ENCODE measurements at places on chromosomes 4 and X. TPM values are rescaled to one million over a fixed set of nuclear protein-coding genes. Genes with fewer than 3 reads are reported as not detected.

Gene CLGN
- total RNA-seq: 1.2 TPM

Gene USP51
- total RNA-seq: 3.6 TPM

Gene SMIM10L2A
- 0.73 TPM for total RNA-seq

Gene MAGEB2
- total RNA-seq: not detected

Gene GAGE2A
- not detected for total RNA-seq

Gene TASL
- total RNA-seq: not detected

Gene CENPVL1
- total RNA-seq: not detected

Gene VSIG4
- total RNA-seq: not detected

Gene GPR143
- total RNA-seq: not detected

Gene MAGEA8
- total RNA-seq: not detected

Gene SH2D1A
- not detected for total RNA-seq

Gene USP26
- not detected for total RNA-seq

Gene FAM236D
- not detected for total RNA-seq

Gene LEF1
- 49.1 TPM for total RNA-seq
